ENCODE measurements at places on chromosomes 16 and 17. TPM values are rescaled to one million over a fixed set of nuclear protein-coding genes. Genes with fewer than 3 reads are reported as not detected.
A peak's percentile ranks its signal among the peaks of the same experiment; 100 is the strongest.

- H3K4me1 ChIP-seq, result peaks cover 7% of the 10 kb centered on the region
- H3K4me3 ChIP-seq, result peak overlapping the region; percentile 85
- DNase-seq, result peak; percentile 88
- H3K27me3 ChIP-seq, result peaks cover 8% of the 10 kb centered on the region
These were observed 1.7 kb downstream of the MYOCD start for GRCh38 chr17:12667299-12667958.

DNA sequence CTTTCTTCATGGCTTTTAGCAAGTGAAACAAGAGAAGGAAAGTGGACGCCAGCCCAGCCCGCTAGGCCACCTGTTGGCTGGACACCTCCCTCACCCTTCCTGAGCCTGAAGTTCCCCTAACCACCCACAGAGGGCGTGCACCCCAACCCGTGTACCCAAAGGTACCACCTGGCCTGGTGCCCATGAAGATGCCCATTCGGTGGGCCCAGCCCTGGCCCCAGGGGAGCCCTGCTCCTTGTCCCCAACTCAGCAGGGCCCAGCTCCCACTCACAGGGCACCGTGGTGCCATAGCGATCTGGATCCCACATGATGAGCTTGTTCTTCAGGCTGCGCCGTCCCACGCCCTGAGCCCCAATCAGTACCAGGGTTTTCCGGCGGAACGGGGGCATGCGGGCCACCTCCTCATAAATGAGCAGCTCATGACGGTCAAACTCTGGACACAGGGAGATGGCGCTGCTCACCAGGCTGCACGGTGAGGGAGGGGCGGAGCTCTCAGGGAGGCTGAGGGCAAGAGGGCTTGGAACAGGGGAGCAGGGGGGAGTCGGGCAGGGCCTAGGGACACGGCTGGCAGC, 26.8 kb downstream of the MPP2 start:
- H3K36me3 ChIP-seq, result no peaks in the 10 kb centered on the region
- H3K4me3 ChIP-seq, result no peak overlapping the region
- DNase-seq, result peak; percentile 92
- no peaks in the 10 kb centered on the region for H3K27me3 ChIP-seq
- no peaks in the 10 kb centered on the region for H3K4me1 ChIP-seq
- H3K27ac ChIP-seq, result no peak overlapping the region

DNA sequence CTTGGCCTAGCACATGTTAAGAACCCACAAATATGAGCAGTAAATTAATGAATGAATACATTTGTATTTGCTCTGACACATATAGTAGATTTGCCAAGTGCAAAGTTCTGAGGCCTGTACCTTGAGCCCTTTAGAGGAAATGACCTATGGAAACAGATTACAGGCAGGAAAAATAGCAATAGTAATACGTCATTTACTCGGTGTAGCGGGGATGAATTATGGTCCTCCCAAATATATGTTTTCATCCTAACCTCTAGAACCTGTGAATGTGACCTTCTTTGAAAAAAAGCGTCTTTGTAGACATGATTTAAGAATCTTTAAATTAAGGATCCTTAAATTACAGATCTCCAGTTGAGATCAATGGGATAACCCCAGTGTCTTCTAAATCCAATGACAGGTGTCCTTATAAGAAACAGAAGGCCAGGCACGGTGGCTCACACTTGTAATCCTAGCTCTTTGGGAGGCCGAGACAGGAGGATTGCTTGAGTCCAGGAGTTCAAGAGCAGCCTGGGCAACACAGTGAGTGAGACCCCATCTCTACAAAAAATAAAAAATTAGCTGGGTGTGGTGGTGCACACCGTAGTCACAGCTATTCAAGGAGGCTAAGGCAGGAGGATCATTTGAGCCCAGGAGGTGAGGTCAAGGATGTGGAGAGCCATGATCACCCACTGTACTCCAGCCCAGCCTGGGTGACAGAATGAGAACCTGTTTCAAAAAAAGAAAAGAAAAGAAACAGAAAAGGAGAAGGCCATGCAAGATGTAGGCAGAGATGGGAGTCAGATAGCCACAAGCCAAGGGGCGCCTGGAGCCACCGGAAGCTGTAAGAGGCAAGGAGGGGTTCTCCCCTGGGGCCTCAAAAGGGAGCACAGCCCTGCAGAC, 5.1 kb upstream of the ITPRIPL2 start:
- H3K27ac ChIP-seq, result no peak overlapping the region
- no peak overlapping the region for H3K4me3 ChIP-seq
- H3K36me3 ChIP-seq, result no peaks in the 10 kb centered on the region
- no peaks in the 10 kb centered on the region for H3K27me3 ChIP-seq

DNA sequence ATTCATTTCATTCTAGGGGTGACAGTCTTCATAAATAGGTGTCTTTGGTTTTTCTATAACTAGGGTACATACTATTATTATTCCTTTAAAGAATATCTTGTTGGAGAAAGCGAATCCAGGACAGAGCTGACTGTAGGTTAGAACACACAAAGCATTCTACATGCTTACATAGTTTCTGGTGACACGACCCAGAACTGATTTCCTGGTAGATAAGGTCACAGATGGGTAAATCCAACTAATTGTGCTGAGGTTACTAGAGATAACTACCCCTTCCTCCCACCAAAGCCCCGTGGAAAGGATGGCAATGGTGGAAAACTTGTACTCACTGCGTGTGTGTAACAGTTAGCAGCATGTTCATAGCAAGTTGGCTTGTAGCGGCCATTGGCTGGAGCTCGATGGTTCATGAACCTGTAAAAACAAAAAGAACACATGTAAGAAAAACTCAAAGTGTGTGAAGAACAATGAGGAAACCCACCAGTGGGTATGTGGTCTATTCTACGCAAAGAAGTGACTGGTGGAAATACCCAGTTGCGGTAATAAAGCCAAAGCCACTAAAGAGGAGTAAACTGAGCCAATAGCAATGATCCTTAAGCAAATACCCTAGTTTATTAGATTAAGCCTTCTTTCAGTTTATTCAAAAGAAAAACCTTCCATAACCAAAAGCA, 7.7 kb downstream of the MMD start:
- DNase-seq, result no peak
- peaks cover 60% of the 10 kb centered on the region for H3K36me3 ChIP-seq
- H3K27me3 ChIP-seq, result no peaks in the 10 kb centered on the region
- no peaks in the 10 kb centered on the region for H3K4me1 ChIP-seq

DNA sequence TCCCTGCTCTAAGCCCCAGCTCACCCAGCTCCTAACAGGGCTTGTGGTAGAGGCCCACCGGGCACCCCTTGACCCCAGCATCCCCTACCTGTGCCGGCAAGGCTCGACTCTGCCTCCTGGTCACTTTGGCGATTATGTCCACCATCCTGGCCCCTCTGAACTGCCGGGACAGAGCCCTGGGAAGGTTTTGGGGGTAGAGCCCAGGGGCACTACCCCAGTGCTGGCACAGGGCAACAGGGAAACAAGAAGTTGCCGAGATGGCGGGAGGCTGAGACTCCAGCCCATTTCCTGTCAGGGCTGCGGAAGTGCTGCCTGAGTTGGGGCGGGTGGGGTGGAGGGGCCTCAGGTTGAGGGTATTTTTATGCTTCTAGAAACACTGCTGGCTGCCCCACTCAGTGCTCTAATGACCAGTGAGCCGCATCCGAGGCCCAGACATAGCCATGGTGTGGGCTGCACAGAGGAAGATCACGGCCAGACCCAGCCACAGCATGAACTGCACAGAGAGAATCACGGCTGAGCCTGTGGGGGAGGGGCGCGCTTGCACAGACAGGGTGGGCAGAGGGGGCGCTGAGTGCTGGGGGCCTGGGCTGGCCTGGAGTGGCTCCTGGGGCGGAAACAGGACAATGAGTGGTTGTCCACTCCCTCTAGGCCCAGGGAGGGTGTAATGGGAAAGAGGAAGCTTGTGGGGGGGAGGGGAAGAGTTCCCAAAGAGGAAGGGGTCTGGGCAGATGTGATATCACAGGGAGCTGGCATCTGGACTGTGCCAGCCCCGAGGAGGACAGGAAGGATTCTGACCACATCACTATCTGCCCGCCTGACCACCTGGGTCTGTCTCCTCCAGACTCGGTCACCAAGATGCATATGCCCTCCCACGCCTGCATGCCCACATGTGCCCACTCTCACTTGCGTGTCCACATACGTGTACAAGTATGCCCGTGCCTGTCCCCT, 22.3 kb downstream of the ARHGAP27 start:
- DNase-seq, result peak; percentile 62
- H3K4me3 ChIP-seq, result no peak overlapping the region
- H3K27me3 ChIP-seq, result no peaks in the 10 kb centered on the region
- no peak overlapping the region for H3K27ac ChIP-seq
- H3K36me3 ChIP-seq, result no peaks in the 10 kb centered on the region
- H3K4me1 ChIP-seq, result peaks cover 15% of the 10 kb centered on the region

DNA sequence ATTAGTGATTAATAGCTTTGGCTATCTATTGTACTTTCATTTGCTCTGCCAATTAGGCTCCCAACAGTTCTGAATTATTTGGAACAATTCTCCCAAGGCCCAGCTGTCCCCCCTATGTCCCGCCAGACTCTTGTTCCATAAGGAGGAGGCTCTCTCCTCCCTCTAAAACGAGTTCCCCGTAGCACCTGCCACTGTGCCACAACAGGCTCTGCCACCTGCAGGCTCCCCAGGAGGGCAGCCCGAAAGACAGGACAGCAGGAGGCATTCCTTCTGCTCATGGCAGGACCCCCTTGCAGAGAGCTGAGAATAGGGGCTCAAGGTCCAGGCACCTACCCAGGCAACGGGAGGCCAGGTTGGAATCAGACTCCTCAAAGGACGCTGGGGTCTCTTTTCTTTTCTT, 9.0 kb downstream of the PITPNM3 start:
- no peaks in the 10 kb centered on the region for H3K4me1 ChIP-seq
- no peak overlapping the region for H3K27ac ChIP-seq
- H3K4me3 ChIP-seq, result no peak overlapping the region
- no peaks in the 10 kb centered on the region for H3K27me3 ChIP-seq
- H3K36me3 ChIP-seq, result no peaks in the 10 kb centered on the region

- no peaks in the 10 kb centered on the region for H3K4me1 ChIP-seq
- H3K27me3 ChIP-seq, result no peaks in the 10 kb centered on the region
- H3K4me3 ChIP-seq, result peak overlapping the region; percentile 87
These were observed 326 bp upstream of the MTMR4 start for GRCh38 chr17:58514770-58515157.

DNA sequence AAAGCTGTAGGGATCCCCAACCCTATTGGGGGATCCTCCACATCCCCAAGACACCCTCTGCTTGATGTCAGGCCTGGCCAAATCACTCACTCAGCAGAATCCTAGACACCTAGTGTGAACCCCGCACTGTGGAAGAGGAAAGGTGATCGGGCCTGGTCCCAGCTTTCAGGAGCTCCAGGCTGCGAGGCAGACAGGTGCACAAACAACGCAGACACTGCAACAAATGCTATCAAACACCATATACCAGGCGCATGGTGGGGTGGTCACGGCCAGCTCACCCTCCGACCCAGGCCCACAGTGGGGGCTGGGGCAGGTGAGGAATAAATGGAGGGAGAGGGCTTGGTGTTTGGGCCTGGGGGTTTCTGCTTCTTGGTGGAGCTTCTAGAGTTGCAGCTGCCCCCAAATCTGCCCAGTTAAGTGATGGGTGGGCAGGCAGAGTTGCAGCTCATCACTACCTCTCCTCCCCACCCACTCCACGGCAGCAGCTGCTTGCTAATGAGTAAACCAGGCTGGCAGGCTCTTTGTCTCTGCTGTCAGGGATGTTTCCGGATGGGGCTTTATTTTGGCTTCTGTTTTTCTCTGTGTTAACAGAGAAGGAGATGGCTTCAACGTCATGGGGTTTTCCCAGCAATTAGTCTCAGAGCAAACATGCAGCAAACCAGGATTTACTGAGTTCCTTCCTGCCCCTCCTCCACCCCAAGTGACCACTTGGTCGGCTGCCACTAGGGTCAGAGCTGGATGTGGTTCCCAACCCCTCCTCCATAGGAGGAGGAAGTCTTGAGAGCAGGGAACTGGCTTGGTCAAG, 46.6 kb downstream of the PECAM1 start:
- peak; percentile 63 for DNase-seq
- peaks cover 7% of the 10 kb centered on the region for H3K4me1 ChIP-seq
- no peaks in the 10 kb centered on the region for H3K36me3 ChIP-seq
- no peak overlapping the region for H3K4me3 ChIP-seq
- peak overlapping the region; percentile 85 for H3K27ac ChIP-seq
- no peaks in the 10 kb centered on the region for H3K27me3 ChIP-seq

GRCh38 chr17:17605729-17606088, 14.2 kb upstream of the PEMT start:
- DNase-seq, result no peak
- no peaks in the 10 kb centered on the region for H3K4me1 ChIP-seq
- H3K27ac ChIP-seq, result no peak overlapping the region
- H3K4me3 ChIP-seq, result no peak overlapping the region
- no peaks in the 10 kb centered on the region for H3K27me3 ChIP-seq
- H3K36me3 ChIP-seq, result no peaks in the 10 kb centered on the region

DNA sequence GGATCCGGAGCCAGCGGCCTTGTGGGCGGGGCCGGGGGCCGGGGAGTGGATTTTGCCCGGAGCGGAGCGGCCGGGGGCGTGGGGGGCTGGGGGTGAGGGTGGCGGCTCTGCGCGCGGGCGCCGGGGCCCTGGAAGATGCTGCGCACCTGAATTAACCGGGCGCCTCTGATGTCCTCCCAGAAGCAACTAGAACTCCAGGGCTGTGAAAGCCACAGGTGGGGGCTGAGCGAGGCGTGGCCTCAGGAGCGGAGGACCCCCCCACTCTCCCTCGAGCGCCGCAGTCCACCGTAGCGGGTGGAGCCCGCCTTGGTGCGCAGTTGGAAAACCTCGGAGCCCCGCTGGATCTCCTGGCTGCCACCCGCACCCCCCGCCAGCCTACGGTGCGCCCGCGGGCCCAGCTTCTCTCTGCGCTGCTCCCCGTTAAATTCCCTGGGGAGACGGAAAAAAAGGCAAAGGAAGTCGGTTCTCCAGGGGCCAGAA, 549 bp downstream of the SLC26A11 start:
- no peaks in the 10 kb centered on the region for H3K27me3 ChIP-seq
- peak; percentile 70 for DNase-seq
- no peak overlapping the region for H3K27ac ChIP-seq

GNAO1 gene
- total RNA-seq, result 7.1 TPM

KRTAP16-1 gene
- not detected for total RNA-seq
